Aorta (tissue), 5 donors: ENCODE measurements at places on chromosomes 16 and 17. TPM values are rescaled to one million over a fixed set of nuclear protein-coding genes. Genes with fewer than 3 reads are reported as not detected.

The SULT1A1 gene
- 43.8 TPM for polyA plus RNA-seq

The RASL10B gene
- 1.3 TPM for polyA plus RNA-seq

The SYNGR3 gene
- not detected for polyA plus RNA-seq

The MT1F gene
- 9.0 TPM for polyA plus RNA-seq

The TBC1D3L gene
- polyA plus RNA-seq = 25.3 TPM

The RAD51C gene
- polyA plus RNA-seq = 20.0 TPM

The STX1B gene
- 2.2 TPM for polyA plus RNA-seq

The TMED6 gene
- polyA plus RNA-seq = not detected

The NPB gene
- 2.4 TPM for polyA plus RNA-seq

The KRTAP4-11 gene
- not detected for polyA plus RNA-seq

The BAIAP3 gene
- 1.1 TPM for polyA plus RNA-seq

The SLC35G3 gene
- not detected for polyA plus RNA-seq

The PNMT gene
- polyA plus RNA-seq = 0.75 TPM

The HIGD1B gene
- not detected for polyA plus RNA-seq

The FOXJ1 gene
- not detected for polyA plus RNA-seq

The CMTM1 gene
- polyA plus RNA-seq = not detected

The ACSM2B gene
- polyA plus RNA-seq = not detected

The HSD17B2 gene
- 1.5 TPM for polyA plus RNA-seq

The KRTAP9-2 gene
- polyA plus RNA-seq = not detected

The GRAPL gene
- not detected for polyA plus RNA-seq

The KRTAP4-1 gene
- polyA plus RNA-seq = not detected
